ENCODE measurements at places on chromosomes 2 and 18.

GRCh38 chr2:190759749-190760213 is 110.9 kb downstream of the NAB1 start:
- no peak for DNase-seq

DNA sequence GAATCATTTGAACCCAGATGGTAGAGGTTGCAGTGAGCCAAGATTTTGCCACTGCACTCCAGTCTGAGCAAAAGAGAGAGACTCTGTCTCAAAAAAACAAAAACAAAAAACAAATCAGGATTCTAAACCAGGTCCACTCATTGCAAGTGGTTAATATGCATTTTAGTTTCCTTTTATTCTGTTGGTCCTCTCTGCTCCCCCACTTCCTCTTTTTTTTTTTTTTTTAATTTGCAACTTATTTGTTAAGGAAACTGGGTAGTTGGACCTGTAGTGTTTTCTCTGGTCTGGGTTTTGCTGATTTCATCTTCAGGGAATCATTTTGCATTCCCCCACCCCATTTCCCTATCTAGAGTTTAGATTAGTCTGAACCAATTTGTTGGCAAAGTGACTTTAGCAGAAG is 14.0 kb downstream of the FER1L5 start:
- DNase-seq = no peak

DNA sequence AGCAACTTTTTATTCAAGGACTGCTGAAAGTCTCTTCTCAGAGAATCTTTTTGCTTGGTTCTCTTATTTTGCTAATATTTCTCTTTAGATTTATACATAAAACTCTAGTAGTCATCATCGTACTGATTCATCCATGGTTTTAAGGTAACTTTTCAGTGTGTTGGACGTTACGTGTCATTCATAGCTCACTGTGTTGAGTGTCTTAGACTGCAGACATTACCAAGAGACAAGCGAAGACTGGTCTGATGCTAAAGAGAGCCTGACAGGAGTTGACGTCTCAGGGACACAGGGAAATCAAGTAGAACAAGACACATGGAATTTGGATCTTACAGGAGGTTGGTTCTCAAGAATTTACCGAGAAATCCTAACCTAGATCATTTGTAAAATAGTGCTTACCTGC is 25.5 kb downstream of the RBM44 start:
- no peak for DNase-seq

- no peak for DNase-seq
Measured at GRCh38 chr2:164675027-164675426, 53.7 kb upstream of the GRB14 start.

GRCh38 chr2:11263177-11263576 is 81.3 kb downstream of the ROCK2 start:
- DNase-seq = no peak

GRCh38 chr2:38765149-38765548 is 12.9 kb upstream of the GEMIN6 start:
- DNase-seq = no peak

DNA sequence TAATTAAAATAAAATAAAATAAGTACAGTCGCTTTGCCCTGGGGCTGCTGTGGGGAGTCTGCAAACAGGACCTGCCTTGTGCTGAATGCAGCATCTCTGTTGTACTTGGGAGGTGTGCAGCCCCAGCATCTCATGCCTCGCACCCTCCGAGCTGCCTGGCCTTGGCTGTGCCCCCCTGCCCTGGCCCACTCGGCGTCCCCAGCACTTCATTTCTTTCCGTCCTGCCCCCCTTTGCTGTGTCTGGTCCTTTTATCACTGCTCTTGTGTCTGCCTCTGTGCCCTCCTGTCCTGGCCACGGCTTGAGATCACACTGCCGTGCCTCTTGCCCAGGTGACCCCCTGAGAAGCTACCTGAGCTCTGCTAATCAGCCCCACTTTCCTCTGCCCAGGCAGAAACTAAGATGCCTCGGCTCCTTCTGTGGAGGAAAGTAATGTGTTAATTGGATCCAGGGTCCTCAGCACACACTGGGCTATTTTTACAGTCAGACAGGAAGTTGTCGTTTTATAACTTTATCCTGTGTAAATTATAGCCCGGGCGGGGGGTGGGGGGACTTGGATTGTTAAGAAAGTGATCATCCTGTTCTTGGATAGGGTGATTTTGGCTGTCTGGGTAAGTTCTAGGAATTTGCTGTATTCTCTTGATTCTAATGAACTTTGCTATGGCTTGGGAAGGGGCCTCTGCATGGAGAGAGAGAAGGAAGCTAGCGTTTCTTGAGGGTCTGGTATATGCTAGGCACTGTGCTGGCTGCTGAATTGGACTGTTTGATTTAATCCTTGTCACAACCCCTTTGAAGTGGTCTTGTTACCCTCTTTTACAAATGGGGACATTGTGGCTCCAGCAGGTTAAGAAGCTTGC is 69.4 kb downstream of the AGAP1 start:
- no peak for DNase-seq

DNA sequence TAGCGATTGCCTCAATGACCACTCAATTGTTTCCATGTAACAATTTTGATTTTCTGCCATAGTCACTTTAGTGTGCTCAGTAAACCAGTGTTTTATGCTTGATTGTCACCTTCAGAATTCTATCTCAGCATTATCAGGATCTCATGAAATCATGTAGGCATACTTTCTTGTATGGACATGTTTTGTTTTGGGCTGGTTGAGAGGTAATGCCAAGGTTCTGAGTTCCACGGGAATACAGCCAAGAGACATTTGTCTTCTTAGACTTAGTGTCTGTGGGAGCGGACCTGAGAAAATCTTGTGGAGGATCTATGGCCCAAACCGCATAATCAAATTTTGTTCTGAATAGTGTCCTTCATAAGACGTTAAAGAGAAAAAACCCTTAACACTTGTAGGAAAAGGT is 10.2 kb downstream of the MSTN start:
- no peak for DNase-seq

- no peak for DNase-seq
Measured at GRCh38 chr2:107263628-107264027, 377.7 kb upstream of the ST6GAL2 start.

DNA sequence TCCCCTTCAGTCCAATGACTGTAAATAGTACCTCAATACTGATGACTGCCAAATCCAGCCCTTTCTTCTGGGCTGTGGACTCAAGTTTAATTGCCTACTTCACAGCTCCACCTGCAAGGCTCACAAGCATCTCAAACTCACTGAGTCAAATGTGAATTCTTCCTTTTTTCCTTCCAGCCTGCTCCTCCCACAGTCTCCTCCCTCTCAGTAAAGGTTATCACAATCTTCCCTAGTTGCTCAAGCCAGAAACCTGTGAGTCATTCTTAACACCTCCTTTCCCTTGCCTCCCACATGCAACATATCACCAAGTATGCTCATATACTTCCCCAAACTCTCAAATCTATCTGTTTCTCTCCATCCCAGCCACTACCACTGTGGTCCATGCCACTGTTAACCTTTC is 3.7 kb upstream of the MFSD6 start:
- no peak for DNase-seq

Data from stimulated activated CD8-positive, alpha-beta memory T cell treated with anti-CD3 and anti-CD28 coated beads, Interleukin-15, amount 100 ng/mL, for 4 hours (primary cell).